ENCODE measurements at places on chromosomes 12 and 14.

GRCh38 chr12:114136631-114137030 lies 170.5 kb upstream of the RBM19 start:
- DNase-seq = no peak

DNA sequence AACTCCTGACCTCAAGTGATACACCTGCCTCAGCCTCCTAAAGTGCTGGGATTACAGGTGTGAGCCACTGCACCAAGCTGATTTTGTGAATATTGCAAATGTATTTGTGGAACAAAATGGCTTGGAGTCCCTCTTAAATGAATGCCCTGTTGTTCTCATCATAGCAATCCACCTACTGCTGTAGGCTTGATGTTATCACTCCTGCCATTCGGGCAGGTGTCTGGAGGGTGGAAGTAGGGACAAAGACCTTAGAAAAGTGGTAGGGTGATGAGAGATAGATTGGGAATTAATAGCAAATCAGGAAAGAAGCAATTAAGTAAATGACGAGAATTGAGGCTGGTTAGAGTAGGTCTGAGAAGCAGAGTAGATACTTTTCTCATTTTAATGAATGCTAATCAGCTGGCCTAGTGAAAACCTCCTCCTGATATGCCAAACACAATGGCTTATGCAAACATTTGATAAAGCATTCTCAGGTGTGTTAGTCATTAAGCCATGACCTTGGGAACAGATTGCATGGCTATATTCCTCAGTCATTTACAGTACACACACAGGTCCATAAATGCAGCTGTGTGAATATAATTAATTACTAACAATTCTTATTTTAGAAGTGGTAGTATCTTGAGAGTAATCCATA lies 60.5 kb upstream of the USP44 start:
- DNase-seq = no peak

DNA sequence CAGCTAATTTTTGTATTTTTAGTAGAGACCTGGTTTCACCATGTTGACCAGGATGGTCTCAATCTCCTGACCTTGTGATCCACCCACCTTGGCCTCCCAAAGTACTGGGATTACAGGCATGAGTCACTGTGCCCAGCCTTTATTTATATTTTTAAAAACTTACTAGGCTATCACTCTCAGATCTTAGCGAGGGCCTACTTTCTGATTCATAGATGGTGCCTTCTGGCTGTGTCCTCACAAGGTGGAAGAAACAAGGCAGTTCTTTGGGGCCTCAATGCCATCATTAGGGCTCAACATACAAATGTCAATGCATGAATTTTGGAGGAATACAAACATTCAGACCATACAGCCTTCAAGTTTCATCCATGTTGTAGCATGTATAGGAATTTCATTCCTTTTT lies 2.4 kb upstream of the DGLUCY start:
- no peak for DNase-seq

DNA sequence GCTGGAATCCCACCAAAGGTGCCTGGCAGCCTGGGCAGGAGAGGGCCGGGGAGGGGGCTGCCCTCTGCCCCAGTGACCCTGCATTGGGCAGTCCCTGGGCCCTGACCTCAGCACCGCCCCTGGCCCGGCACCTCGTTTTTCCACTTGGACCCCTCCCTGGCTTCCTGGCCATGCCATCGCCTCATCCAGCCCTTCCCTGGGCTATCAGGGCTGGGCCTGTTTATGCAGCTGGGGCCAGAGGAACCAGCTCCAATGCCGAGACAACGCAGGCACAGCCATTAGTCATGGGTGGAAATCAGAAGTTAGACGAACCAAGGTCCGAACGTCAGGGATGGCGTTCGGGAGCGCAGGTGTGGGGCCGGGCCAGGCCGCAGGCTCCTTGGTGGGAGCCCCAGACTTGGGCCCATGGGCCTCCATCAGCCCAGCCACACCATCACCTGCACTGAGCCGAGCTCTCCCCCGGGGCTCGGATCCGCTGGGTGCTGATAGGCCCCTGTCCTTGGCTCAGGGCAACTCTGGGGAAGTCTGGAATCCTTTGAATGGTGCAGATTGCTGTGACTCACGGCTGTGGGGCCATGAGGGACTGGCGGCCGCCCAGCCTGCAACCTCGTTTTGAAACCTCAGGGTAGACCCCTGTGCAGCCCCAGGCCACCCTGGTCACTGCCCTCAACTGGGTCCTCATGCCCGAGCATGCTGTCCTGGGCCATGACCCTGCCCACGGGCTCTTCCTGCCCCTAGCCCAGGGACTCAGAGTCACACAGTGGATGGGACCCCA lies 169.4 kb downstream of the KIF26A start:
- no peak for DNase-seq

DNA sequence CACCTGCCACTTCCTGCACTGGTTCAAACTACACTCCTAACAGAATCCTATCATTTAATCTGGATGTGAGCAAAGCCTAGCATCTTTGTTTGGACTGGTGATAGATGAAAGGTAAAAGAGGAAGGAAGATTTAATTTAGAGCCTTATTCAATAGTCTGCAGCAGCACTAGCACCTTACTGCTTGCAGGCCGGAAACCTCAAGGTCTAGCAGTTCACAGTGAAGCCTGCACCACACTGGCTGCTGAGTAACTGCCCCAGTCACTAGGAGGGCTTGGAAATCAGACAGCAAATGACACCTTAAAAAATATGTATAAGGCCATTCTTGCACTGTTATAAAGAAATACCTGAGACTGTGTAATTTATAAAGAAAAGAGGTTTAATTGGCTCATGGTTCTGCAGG lies 358.0 kb downstream of the DAD1 start:
- DNase-seq = no peak

GRCh38 chr14:96088911-96089310 lies 49.7 kb downstream of the C14orf132 start:
- no peak for DNase-seq

GRCh38 chr14:68513838-68514607 lies 278.8 kb downstream of the ZFP36L1 start:
- no peak for DNase-seq

DNA sequence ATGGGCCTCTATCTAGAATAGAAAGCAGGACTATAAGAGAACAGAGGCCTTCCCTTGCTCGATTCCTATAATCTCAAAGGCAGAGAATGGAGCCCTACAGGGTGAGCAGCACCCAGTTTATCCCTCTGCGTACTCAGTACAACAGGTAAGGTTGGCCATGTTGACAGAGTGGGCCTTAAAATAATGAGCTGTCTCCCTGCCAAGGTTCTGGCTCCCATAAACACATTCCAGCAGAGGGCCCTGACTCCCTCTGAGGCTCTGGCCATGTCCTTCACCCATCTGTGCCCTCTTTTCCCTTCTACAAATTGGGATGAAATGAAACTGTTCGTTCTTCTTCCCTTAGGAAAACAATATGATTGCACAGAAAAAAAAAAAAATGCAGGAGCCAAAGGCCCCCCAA lies 16.9 kb upstream of the PNMA1 start:
- no peak for DNase-seq

DNA sequence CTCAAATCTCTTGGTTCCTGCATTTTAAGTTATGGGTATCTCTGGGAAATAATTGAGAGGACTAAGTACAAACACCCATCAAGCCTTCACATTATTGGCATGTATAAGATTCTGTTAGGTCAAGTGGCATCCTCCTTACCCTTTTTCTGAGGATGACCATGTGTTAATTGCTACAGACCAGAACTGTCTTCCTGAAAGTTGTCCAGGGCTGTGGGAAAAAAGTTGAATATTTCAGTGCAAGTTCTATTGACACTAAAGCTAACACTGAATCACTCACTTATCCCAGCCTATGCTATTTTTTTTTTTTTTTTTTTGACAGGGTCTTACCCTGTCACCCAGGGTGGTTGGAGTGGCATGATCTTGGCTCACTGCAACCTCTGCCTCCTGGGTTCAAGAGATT lies 130.1 kb upstream of the HIF1A start:
- DNase-seq = no peak

GRCh38 chr14:54627540-54628363 lies 60.8 kb downstream of the SAMD4A start:
- DNase-seq = peak; percentile 64

DNA sequence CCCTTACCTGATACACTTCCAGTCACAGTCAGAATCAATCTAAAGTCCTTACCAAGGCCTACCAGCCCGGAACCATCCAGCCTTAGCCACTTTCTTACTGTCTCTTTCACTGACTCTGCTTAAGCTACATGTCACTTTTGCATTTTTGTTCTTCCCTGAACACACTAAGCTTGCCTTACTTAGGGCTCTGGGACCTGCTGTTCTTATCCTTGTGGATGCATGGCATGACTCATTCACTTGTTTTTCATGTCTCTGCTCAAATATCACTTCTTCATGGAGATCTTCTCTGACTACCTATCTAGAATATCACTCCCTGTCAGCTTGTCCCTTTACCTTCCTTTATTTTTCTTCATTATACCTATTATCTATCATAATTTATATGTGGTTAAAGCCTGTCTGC lies 65.6 kb upstream of the ZDHHC17 start:
- DNase-seq = no peak

GRCh38 chr14:91891721-91892220 lies 24.4 kb upstream of the TC2N start:
- no peak for DNase-seq

- no peak for DNase-seq
Observed at GRCh38 chr14:58690801-58691516, 53.2 kb downstream of the DACT1 start.

DNA sequence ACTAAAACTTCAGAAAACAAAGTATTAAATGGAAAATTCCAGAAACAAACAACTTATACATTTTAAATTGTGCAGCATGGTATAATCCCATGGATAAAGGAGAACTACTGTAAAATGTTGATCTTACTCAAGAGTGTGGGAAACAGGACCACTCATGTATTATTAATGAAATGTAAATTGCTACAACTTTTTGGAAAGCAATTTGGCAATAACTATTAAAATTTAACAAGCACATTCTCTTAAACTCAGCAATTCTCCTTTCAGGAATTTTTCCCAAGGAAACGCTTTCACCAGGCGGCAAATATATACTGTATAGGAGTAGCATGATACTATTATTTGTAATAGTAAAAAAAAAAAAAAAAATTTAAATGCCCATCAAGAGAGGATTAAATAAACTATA lies 284.5 kb upstream of the AMIGO2 start:
- no peak for DNase-seq

- no peak for DNase-seq
Observed at GRCh38 chr12:131897276-131897675, 2.9 kb downstream of the ULK1 start.

GRCh38 chr12:129119537-129119936 lies 266.3 kb downstream of the GLT1D1 start:
- no peak for DNase-seq

DNA sequence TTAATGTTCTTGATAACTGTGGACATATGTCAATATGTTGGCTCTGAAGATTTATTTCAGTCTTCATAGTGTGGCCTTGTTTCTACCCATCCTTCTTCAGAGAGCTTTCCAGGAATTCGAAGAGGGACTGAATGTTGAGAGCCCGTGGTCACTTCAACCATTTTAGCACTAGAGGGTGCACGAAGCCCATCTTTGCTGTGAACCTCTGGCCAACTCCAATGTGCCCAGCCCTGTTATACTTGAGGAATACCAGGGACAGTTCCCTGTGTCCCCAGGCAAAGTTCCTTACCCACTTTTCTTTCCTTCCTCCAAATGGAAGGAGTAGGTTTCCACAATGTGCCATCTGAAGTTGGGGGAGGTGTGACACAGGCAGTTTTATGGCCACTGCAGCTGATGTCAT lies 603.5 kb downstream of the RPL10L start:
- DNase-seq = no peak

Data from MM.1S (cell line).